ENCODE measurements at places on chromosomes 11 and 22.
A peak's percentile ranks its signal among the peaks of the same experiment; 100 is the strongest.

DNA sequence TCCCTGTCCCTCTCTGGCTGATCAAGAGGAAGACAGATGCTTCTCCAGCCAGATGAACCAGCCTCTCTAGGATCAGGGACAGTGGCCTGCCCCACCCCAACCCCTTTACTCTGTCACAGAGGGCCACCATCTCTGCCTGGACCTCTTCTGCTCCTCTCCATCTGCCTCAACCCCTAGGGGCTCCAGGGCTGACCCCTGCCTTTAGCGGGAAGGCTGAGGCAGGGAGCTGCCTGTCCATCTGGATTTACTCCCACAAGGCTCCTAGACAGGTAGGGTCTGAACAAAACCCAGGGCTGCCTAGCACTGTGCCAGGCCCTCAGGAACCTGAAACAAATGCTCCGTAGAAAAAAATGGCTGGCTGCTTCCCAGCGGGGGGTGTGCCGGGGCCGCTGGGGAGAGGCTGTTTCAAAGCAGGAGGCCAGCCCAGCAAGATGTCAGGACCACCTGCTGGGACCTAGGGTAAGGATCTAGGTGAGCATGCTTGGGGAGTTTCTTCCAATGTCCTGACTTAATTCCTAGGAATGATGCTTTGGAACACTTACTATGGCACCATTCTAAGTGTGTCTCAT is 3.2 kb downstream of the CHST1 start:
- DNase-seq: no peak

- DNase-seq: no peak
Observed at GRCh38 chr11:101439488-101439887, 144.3 kb downstream of the TRPC6 start.

DNA sequence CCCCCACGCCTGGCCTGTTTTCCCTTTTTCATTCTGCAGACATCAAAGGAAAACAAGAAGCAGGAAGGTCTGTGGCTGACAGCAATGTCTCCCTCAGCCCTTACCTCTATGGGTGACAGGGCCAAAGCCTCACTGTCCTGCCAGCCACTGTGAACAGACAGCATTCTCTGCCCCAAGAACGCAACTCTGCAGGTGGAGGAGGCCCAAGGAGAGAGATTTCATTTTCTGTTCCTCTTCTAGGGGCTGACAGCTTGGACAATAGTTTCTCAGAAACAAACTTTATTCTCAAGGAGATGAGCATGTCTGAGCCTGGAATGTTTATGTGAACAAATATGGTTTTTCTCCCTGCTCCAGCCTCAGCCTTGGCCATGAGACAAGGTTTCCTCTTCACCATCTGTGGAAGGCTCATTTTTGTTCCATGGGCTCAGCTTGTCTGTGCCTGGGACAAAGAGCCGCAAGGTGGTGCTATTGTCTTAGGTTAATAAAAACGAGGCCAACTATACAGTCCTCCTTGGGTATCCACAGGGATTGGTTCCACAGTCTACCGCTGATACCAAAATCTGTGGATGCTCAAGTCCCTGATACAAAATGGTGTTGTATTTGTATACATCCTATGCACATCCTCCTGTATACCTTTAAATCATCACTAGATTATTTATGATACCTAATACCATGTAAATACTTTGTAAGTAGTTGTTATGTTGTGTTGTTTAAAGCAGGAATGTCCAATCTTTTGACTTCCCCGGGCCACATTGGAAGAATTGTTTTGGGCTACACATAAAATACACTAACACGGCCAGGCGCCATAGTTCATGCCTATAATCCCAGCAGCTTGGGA is 5.8 kb downstream of the PIWIL3 start:
- peak; percentile 18 for DNase-seq

DNA sequence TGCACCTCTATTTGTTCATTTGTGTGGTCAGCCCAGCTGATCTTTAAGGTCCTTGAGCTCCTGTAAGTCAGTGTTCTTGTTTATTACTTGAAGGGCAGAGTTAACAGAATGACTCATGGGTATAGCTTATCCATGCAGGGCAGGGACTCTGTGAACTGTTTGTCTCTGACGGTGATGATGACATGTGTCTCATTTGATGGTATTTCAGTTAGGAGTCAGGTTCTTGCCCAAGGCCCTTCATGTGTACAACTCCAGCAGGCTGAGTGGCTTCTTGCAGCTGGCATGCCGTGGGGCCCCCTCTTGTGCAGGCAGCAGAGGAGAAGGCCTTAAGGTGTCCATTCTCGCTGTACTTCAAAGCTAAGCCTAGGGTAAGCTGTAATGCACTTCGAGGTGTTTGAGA is 165.1 kb downstream of the DBX1 start:
- DNase-seq: no peak

DNA sequence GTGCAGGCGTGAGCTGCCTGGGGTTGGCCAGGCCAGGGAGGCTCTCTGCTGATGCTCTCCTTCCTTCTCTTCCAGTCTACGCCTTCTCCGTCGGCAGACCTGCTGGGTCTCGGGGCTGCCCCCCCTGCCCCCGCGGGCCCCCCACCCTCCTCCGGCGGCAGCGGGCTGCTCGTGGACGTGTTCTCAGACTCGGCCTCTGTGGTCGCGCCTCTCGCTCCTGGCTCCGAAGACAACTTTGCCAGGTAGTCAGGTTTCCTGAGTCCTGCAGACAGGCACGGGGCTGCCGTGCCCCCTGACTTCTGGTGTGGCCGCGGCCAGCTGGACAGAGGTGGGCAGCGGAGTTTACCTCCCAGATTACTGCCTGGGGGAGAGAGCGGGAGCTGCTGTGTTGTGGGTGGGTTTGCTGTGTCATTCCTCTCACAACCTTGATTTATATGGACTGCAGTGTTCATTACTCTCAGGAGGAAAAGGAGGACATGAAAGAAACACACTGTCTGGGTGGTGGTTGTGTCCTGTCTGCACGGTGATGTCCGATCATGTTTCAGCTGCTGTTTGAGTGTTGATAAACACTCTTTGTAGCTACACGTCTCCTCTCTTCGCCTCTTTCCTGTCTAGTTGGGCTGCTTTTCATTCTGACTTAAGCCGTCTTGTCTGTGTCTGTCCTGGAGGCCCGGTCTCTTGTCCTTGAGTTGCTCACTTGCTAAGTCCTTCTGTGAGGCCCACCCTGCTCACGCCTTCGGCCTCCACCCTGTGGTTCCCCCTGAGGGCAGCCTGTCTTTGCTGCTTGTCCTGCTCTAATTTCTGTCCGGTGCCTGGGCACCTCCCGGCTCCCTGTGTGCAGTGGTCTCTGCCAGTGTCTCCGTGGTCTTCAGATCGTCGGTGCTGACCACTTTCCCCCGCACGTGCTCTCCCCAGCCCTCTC is 35.9 kb downstream of the MUC6 start:
- no peak for DNase-seq

GRCh38 chr11:121722431-121723245 is 269.9 kb upstream of the SORL1-AS1 start:
- peak; percentile 81 for DNase-seq

DNA sequence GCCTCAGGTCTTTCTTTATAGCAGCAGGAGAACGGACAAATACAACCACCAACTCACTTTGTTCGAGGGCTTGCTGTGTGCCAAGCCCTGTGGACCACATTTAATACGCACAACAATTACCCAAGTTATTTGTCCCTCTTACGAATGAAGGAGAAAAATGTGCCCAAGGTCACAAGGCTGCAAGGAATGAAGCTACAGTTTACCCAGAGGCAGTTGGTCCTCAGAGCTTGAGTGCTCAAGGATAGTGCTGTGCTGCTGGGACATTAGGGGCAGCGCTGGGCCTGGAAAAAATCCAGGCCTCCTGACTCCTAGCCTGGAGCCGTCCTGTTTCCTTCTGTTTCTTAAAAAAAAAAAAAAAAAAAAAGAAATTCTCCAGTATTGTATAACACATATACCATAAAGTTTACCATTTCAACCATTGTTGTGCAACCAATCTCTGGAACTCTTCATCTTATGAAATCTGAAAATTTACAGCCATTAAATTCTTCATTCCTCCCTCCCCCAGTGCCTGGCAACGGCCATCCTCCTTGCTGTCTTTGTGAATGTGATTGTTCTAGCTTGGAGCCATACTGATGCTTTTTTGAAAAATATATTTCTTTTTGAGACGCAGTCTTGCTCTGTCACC is 1.0 kb upstream of the C11orf86 start:
- no peak for DNase-seq

DNA sequence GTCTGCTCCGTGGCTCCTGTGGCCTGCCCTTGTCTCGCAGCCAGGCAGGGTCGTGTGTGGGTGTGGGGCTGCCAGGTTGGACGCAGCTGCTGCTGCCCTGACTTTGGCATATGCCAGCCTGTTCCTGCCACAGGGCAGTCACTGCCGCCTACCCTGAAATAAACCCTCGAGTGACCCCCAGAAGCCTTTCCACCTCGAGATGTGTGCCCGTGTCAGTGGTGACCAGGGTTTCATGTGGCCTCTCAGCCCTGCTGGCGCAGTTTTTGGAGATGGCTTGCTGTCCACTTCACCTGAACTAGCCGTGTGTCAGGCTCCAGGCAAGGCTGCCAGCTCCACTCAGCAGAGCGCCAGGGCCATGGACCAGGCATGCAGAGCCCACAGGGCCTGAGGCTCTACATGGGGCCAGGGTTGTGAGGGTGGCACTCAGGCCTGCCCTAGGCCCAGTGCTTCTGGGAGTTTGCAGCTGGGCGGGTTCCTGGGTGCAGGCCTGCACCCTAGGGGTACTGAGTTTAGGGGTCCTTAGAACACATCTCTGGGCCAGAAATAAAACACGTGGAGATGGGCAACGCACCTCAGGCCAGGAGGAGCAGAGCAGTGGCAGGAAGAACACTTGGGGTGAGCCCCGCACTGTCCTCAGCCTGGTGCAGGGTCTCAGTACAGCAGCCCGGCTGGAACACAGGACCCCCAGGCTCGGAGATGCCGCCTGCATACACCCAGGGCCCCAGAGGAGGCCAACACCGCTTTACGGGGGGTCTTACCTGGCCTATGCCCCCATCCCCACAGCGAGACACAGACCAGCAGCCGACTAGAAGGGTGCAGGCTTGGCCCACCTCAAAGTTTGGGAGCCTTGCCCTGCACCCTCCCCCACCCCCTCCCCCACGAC is 8.8 kb upstream of the PANX2 start:
- DNase-seq: no peak

DNA sequence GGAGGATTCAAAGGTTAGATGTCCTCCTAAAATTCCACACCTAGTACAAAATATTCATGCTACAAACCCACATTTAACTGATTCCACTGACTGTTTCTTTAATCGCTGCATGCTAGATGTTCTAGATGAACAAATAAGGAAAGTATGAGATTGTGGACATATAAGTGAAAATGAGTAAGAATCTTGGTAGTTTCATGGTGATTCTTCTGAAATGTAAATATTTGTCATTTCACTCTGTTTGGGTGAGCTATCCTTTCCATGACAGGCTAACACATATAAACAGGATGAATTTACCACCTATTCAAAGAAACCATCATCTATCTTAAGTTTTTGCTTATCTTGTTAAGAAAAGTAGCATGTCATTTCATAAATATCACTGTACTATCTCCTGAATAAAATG is 14.8 kb downstream of the OR5B3 start:
- no peak for DNase-seq

DNA sequence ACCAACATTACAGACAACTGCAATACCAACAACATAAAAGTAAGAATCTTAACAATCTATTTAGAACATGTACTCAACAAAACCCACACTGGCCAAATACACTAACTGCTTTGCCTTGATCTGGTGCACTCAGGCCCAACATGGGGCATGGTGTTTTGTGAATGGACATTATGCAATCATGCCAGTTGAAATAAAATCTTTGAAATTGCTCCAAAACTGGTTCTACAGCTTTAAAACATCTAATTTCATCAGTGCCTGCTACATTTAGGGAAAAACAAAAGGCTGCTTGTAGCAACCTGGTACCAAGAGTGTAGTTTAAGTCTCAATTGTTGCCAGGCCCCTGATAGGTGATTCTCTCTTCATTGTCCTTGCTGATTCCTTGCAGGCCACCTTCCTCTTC is 3.3 kb upstream of the CTR9 start:
- no peak for DNase-seq

DNA sequence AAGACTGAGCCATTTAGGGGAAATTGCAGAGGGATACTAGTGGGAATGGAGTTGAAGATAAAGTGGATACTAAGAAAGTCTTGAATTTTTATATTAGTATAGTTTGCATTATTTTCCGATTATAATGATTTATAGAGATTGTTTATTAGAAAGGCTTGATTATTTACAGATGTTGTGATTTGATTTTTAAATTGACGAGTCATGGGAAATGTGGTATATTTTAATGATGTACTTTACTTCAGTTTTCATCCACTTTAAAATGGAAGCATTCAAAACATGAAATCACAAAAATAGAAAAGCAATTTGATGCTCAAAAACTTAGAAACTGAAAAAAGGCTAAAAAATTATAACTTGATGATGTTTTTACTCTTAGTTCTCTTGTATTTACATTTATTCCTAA is 21.2 kb downstream of the USP47 start:
- DNase-seq: no peak

DNA sequence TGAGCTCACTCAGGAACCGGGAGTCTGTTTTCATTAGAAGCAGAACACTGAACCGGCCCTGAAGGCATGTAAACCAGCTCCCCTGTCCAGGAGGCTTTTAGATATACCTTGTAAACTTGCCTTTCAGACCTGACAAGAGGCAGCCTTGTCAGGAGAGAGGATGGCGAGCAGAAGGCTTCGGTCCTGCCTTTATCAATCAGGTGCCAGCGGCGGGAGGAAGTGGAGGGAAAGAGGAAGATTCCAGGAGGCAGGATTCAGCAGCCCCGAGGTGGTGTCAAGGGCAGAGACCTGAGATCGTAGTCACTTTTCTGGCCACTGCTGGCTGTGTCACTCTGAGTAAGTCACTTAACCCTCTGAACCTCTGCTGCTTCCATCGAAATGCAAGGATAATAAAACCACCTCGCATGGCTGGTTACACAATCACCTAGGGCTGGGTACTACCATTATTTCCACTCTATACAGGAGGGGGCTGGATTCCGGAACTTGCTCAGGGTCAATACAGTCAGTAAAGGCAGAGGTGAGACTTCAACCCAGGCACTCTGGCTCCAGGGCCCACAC is 181.0 kb downstream of the CHST1 start:
- no peak for DNase-seq

- no peak for DNase-seq
Observed at GRCh38 chr11:64256300-64256699, 5.0 kb downstream of the PLCB3 start.

DNA sequence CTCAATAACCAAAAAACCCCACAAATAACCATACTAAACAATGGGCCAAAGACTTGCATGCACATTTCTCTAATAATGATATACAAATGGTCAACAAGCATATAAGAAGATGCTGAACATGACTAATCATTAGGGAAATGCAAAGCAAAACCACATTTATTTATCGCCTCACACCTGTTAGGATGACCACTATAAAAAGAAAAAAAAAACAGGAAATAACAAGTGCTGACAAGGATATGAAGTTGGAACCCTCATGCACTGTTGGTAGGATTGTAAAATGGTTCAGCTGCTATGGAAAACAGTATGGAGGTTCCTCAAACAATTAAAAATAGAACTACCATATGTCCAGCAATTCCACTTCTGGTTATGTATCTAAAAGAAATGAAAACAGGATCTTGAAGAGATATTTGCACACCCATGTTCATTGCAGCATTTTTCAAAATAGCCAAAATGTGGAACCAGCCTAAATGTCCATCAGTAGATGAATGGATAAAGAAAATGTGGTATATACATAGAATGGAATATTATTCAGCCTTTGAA is 66.2 kb downstream of the AMBRA1 start:
- DNase-seq: no peak

- no peak for DNase-seq
Observed at GRCh38 chr11:129259931-129260348, 67.8 kb upstream of the ARHGAP32 start.
